ENCODE measurements at places on chromosomes 7 and 10.

GRCh38 chr7:130430841-130431666 is 9.8 kb downstream of the CEP41 start:
- no peak for DNase-seq

DNA sequence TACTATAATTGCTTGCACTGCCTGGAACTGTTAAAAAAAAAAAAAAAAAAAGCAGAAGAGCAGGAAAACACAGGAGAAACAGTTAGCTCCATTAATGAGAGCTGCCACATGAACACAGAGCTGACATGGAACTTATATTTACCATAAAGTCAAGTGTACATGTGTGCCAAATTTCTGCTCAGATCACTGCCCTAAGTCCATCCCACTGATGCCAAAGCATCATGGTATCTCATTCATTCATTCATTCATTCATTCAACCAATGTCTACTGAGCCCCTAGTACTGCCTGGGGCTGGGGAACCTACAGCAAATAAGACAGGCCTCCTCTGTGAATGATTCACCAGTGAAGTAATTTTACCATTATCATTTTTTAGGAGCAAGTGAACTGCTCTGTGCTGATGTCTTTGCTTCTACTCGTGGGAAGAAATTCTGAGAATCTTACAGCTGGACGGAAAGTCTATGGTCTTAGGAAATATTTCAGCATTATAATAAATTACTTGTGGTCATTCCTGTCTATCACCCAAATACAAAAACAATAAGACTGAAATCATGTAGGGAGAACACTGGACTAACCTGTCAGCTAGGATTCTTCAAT is 58.8 kb upstream of the ABLIM1 start:
- no peak for DNase-seq

DNA sequence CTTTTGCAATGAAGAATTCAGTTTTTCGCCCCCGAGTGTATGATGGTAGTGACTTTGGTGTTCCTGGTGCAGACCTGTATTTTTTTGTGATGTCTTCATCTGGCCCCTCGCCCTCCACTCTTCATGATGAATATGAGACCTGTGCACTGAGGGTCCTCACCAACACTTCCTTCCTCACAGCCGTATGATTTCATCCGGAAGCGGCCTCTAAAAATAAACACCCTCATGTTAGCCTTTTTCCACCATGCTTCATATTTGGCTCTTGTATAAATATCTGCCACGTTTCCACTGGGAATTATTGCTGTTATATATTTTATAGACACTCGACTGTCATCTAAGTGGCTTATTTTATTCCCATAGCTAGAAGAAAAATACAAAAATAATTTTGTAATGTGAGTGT is 160.4 kb downstream of the MGMT start:
- no peak for DNase-seq

DNA sequence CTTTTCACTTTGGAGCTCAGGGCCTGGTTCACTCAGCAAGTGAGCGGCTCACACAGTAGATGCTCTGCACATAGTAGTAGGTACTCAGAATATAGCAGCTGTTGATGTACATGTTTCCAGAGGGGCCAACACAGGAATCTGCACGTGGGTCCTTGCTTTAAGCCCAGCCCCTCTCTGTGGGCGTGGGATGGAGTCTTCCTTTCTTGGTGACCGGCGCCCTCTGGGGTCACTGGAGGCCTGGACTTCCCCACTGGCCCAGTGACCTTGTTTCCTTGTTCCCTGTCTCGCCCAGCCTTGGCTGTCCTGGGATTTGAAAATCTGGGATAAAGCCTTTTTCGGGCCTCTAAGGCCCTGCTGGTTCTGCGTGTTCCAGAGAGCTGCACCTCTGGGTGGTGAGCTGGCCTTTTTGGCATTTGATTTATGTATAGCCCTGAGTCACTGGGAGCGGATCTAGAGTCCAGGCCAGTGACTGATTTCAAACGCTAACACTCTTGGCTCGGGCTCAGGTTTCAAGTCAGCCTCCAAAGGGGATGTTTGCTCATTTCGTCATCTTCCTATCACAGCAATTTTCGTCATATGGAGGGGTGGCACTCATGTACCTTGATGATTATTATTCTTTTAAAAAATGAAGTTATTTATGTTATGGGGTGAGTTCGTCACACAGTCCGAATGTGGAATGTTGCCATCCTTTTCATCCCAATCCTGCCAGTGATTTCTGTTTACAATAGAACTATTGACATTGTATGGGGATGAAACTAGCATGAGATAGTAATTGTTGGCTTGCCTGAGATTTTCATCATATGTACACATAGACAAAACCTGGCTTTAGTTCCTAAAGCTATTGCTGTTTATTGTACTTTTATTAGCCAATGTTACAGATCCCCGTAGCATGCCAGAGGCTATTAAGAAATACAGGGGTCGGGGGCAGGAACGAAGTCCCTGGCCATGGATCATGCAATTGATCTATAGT is 65.5 kb downstream of the CUX1 start:
- DNase-seq = no peak
